ENCODE measurements at places on chromosomes 5 and 9.

GRCh38 chr5:56552612-56553268 is 262.6 kb upstream of the MAP3K1 start:
- no peak for DNase-seq

DNA sequence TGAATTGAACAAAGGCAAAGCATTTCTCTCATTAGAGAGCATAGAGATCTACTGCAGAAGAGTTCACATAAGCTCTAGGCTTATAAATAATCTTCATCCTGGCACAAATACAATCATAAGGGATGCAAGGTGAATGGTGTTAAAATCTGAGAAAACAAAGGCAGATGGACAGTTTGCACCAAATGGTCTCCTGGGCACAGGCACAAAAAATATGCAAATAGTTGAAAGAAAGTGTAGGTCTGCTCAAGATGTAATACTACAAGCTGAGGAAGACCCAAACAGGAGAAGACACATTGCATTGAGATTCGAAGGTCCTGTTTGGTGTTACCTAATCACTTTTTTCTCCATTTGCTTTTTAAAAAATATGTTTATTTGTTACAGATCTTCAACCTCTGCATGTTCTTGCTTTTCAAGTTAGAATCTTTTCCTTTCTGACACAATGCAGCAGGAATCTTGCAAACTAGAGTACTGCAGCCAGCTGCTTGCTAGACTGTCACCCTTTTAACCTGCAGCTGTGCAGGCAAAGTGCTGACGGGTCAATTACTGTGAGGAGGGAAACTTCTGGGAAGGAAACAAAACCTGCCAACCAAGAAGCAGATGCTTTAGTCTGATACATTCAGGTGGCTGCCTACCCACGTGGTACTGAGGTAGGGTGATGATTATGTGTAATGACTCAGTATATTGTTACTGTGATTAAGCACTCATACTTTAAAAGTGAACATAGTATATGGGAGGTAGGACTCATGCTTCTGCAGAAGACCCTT is 1048.6 kb upstream of the SEMA6A start:
- no peak for DNase-seq

DNA sequence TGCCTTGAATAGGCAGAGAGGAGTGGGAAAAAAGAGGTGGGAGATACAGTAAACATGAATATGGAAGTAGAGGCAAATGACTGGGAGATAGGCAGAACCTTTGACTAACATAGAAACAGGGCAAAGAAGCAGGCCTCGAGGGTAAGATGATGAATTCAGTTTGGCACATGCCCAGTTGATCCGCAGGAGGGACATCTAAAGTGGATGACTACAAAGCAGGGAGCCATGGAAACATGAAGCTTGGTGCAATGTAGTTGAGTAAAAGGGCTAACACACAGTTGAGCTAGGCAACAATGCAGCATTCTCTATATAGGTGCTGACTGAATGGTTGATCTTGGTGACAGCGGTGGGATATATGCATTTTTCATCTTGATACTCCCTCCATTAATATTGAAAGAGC is 253.8 kb downstream of the DMRT2 start:
- DNase-seq: no peak

DNA sequence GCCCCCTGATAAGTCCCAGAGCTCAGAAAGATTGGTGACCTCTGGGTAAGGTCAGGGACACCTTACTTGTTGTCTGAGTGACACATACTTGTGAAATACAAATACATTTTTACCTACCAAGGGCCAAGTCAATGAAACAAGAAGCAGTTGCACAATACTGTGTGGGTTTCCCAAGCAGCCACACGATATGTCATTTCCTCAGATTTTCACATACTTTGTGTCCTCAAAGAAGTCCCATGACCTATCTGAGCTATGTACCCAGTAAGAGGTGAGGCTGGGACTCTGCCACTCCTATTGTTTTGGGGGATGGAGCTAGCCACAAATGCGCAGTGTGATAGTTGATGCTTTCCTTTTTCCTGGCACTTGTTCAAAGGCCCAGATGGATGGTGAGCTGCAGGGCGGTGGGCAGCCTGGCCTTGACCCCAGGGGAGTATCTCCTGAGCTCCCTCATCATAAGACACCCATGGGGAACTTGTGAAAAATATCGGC is 4.8 kb upstream of the SLC25A51 start:
- no peak for DNase-seq

DNA sequence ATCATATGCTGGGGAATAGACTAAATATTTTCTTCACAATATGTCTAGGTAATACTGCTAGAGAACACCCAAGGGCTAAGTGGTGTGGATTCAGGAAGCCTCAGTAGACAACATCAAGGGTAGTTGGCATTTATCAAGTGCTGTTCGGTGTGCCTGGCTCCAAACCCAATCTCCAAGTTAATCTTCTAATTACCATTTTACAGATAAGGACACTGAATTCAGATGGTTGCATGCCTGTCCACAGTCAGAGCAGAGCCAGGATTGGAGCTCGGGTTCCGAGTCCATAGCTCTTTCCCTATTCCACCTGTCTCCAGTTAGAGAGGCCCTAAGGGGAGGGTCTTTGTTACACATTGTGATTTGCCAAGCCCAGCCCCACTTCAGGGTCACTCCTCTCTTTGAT is 58.2 kb downstream of the FGF18 start:
- DNase-seq: no peak

DNA sequence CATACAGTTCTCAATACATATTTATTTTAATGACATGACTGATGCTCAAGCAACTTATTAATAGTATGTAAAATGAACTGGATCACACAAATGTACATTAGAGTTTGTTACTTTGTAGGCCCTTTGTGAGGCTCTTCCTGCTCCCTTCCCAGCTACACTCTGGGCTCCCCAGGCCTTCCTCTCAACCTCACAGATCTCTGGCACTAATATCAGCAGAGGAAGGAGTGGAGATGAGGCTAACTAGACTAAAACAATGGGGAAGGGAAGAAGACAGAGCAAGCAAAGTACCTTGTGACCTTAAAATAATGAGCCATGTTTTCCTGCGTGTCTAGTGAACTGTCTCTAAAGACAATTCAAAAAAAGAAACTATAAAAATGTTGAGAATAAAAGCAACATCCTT is 30.3 kb upstream of the TEK start:
- no peak for DNase-seq

GRCh38 chr9:91736898-91737601 is 213.0 kb downstream of the ROR2 start:
- DNase-seq: no peak

- DNase-seq: no peak
Observed at GRCh38 chr5:120092649-120093048, 371.5 kb upstream of the PRR16 start.

DNA sequence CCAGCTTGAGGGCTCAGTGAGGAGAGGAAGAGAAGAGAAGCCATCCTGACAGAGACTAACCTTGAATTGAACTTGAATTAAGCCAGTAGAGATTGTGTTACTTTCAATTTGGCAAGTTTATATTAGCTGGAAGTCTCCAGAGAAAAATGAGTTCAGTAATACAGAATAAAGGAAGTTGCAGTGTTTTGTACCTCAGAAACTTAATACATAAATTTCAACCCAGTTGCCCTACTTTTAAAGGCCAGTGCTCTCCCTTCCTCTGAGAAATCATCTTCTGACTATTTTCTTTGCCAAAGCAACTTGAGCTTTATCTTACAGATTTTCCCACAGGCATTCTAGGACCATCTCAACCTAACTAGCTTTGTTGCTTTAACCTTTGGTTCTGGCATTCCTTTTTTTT is 231.0 kb upstream of the GAS1 start:
- no peak for DNase-seq

GRCh38 chr5:148911386-148911785 is 85.0 kb downstream of the ADRB2 start:
- DNase-seq: no peak

GRCh38 chr5:449151-449550 is 6.2 kb downstream of the EXOC3 start:
- no peak for DNase-seq

DNA sequence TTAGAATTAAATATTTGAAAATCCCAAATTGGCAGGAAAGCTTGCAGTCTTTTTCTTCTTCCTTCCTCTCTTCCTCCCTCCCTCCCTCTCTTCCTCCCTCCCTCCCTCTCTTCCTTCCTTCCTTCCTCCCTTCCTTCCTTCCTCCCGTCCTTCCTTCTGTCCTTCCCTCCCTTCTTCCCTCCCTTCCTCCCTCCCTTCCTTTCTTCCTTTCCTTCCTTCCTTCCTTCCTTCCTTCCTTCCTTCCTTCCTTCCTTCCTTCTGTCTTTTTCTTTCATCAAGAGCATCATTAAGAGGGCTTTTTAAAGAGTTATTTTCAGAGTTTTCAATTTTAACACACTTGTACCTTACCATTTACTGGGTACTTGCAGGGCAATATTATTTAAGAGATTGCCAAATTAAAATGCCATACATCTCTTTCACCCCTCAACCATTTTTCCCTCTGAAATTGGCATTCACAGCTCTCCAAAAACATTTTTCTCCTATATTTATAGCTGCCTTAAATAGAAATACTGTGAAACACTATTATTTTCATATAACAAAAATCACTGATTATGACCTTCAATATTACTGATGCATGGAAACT is 99.2 kb upstream of the C6 start:
- no peak for DNase-seq

DNA sequence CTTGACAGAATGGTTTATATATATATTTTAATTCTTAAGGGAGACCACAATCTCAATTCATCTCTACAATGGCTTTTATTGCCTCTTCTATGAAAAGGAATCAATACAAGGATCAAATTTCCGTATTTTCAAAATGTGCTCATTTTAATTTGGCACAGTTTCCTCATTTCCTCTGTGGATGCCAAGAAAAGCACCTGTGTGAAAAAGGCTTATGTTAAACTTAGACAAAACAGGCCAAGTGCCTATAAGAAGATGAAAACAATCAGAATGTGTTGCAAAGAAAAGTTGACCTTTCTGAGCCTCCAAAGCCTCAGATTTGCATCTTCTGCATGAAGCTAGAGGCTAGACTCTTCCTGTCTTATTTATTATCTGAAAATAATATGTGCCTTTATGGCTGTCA is 173.7 kb upstream of the SLC12A2 start:
- DNase-seq: no peak

DNA sequence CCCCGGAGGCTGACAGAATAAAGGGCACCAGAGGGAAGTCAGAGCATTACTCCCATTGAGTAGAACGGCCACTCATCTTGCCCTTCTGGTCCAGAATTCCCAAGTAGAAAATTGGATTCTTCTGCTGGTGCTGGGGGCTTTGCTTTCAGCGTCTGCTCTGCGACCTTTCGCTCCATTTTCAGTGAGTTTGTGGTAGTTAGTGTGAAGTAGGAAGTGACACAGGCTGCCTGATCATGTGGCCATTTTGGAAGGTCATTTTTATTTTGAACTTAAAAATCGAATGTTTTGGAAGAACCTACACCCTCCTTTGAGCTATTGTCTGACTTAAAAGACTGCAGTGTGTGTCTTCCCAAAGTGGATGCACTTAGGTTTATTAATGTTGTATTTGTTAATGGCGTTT is 56.7 kb upstream of the FAM120AOS start:
- DNase-seq: no peak

- DNase-seq: no peak
Observed at GRCh38 chr5:175037820-175038219, 313.4 kb downstream of the MSX2 start.

DNA sequence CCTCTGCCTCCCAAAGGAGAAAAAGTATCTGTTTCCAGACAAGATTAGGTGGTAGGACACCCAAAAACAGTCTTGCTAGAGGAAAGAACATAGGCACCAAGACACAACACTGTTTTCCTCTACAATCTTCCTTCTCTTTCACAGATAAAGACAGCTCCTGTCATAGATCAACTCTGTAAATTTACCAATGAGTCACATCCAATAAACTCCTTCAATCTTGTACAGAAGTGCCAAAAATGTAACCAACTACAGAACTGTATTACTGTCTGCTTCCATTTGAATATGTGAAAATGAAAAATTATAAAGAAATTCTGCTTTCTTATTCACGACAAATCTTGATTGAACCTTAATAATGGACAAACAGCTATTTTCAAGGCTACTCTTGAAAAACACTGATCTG is 286.9 kb downstream of the PLK2 start:
- no peak for DNase-seq

- no peak for DNase-seq
Observed at GRCh38 chr5:172679628-172680212, 38.7 kb downstream of the NEURL1B start.

DNA sequence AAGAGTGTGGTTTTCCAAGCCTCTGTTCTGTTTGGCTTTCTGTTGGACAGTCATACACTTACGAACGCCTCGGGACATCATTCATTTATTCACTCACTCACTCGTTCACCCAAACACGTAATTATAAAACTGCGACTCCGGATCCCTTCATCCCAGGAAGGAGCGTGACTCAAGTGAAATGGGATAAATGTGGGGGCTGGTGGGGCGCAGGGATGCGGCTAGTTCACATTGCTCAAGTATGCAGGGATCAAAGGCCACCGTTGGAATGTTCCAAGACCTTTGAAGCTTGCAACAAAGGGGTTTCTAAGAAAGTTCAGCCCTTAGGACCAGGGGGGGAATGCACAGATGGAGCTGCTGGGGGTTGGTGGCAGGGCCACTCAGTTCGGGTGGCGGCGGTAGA is 64.2 kb downstream of the CFAP77 start:
- DNase-seq: no peak

- no peak for DNase-seq
Observed at GRCh38 chr9:4939118-4939561, 45.9 kb upstream of the JAK2 start.

DNA sequence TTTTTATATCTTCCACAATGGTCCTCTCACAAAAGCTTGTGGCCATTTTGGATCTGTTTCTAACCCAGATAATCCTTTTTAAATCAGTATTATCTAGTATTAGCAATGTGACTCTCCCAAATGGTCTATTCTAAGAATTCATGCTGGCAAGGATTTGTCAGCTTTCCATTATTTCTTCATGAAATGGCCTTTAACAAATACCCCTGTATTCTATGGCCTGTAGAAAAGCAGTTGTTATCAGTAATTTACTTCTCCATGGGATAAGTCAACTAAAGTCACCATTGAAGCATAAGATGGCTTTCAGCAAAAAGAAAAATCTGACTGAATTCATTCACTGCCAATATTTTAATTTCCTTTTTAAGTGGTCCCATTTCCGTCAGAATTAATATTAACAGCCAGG is 346.4 kb upstream of the FAM174A start:
- no peak for DNase-seq

- DNase-seq: no peak
Observed at GRCh38 chr9:134701581-134702259, 60.1 kb downstream of the COL5A1 start.

- DNase-seq: no peak
Observed at GRCh38 chr9:108534741-108535140, 321.0 kb downstream of the ACTL7B start.
